ENCODE measurements at places on chromosomes 12 and 14.

DNA sequence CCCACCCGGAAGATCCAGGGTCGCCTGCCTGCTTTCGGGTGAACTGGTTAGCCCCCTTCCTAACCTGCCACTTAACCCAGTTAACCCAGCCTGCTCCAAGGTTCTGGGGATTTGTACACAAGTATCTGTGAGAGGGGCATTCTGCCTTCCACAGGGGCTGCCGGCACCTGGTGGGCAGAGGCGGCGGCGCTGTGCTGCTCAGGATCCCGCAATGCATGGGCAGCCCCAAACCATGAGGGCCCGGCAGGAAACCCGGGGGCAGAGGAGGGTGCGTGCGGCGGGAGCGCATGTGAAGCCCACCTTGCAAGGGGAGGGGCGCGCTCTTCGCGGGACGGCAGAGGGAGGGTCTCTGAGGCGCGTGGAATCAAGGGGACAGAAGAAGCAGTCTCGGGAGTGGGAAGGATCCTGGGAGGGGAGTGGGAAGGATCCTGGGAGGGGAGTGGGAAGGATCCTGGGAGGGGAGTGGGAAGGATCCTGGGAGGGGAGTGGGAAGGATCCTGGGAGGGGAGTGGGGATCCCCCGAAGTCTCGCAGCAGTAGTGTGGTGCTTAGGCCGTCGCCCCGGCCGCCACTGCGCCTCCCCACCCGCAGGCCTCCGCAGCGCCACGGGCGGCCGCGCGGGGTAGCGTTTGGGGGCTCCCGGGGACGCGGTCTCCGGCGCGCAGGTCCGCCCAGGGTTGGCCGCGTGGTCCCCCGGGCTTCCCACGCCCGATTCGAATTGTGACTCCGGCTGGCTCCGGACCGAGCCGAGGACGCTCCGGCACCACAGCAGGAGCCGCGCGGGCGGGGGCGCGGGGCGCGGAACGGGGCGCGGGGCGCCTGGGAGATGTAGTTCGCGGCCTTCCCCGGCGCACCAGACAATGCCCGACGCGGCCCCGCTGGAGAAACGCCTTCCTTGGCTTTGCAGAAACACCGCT, 4.9 kb upstream of the MTA1 start:
- peak; percentile 69 for DNase-seq

- no peak for DNase-seq
These were observed 19.3 kb downstream of the CKB start for GRCh38 chr14:103503296-103503695.

DNA sequence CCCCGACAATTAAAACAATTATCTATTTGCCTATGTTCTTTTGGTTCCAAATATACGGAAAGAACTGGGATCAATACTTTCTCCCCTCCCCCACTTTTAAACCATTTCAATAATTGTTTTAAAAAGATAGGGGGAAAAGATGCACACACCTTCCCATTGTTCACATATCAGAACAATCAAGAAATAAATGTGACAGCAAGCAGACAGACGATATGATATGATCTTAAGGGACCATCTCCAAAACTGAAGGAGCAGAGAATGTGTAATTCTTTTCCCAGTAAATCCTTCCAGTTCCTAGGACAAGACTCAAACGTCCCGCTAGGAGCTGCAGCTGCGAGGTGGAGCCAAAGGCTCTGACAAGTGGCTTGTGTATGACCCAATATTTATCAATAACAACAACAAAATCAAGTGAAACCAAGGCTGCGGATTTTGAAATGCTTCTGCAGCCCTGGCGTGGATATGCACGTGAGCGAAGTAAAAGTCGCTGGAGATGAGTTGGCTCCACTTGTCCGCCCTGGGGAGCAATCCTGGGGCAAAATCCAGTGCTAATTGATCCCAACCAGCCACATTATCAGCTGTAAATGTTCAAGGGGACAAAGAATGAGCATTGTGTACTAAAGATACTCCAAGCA, 8.2 kb upstream of the FOXG1 start:
- DNase-seq = no peak

DNA sequence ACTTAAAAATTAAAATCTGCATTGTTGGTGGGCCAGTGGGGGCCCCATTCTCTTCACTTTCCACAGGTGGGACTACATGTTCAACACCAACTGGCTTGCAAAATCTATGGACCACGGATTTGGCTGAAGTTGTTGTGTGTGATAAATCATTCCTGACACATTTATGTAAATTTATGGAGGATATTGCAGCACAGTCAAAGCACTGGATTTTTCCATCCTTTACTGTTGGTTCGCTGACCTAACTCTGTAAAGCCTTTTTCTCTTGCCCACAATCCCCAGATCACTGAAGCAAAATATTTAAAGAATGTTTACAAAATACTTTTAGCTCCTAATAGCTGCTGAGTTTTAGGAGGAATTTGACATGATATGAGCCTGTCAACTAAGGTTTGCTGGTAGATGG, 219.7 kb upstream of the PRICKLE1 start:
- DNase-seq = no peak

- DNase-seq = no peak
These were observed 95.5 kb downstream of the SLC38A6 start for GRCh38 chr14:61076556-61076955.

GRCh38 chr14:36424478-36425102, 95.4 kb downstream of the NKX2-1 start:
- DNase-seq = no peak

DNA sequence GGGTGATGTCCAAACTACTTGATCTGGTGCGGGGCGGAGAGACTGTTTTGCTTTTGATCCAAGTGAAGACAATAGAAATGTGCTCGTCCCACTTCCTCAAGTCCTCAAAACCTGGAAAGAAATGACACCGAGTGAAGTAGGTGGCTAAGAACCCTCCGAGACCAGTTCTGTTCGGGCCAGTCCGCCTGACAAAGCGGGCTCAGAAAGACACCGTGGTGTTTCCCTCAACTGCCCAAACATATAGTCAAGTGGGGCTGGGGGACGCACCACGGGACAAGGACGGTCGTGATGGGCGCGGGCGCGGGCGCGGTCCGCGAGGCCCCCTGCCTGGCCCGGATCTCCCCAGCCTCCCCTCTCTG, 1.6 kb downstream of the PHLDA1 start:
- DNase-seq = peak; percentile 13

GRCh38 chr14:59871166-59871495, 555 bp upstream of the RTN1 start:
- no peak for DNase-seq

GRCh38 chr12:62533755-62534107, 67.1 kb downstream of the MON2 start:
- no peak for DNase-seq

- no peak for DNase-seq
These were observed 38.8 kb upstream of the ATF7IP start for GRCh38 chr12:14326699-14327098.

GRCh38 chr14:74630881-74631690, 19.0 kb upstream of the LTBP2 start:
- DNase-seq = no peak

- DNase-seq = no peak
These were observed 321.1 kb upstream of the STXBP6 start for GRCh38 chr14:25371068-25371467.

DNA sequence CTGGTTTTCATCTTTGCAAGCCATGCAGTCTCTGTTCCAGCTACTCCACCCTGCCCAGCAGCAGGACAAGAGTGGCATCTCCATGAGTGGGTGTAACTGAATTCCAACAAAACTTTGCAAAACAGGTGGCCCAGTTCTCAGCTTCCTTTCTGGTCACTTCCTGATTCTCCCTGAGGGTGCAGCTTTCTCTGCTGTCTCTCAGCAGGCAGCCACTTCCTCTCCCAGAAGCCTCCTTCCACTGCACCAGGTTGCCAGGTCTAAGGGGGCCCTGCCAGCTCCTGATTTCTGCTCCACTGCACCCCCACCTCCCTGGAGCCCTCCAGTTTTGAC, 341.0 kb upstream of the FKBP4 start:
- DNase-seq = no peak

- DNase-seq = peak; percentile 6
These were observed 827.6 kb downstream of the NRXN3 start for GRCh38 chr14:78997811-78998210.

- no peak for DNase-seq
These were observed 204.4 kb downstream of the ALX1 start for GRCh38 chr12:85484387-85484786.

DNA sequence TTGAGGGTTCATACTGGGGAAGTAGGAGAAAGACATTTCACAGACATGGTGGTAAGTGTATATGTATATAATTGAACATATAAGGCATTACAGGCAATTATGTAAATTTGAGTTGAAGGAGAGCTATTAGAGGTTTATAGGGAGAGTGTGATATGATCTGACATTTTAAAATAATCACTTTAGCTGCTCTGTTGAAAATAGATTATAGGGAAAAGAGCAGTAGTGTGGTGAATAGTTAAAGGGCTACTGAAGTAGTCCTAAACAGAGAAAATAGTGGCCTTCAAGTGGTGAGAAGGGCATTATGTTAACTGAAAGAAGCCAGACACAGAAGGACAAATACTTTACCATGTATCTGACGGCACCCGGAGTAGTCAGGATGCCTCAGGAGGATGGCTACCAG, 234.2 kb downstream of the SLC41A2 start:
- no peak for DNase-seq

GRCh38 chr14:57875296-57875695, 9.4 kb upstream of the SLC35F4 start:
- no peak for DNase-seq

DNA sequence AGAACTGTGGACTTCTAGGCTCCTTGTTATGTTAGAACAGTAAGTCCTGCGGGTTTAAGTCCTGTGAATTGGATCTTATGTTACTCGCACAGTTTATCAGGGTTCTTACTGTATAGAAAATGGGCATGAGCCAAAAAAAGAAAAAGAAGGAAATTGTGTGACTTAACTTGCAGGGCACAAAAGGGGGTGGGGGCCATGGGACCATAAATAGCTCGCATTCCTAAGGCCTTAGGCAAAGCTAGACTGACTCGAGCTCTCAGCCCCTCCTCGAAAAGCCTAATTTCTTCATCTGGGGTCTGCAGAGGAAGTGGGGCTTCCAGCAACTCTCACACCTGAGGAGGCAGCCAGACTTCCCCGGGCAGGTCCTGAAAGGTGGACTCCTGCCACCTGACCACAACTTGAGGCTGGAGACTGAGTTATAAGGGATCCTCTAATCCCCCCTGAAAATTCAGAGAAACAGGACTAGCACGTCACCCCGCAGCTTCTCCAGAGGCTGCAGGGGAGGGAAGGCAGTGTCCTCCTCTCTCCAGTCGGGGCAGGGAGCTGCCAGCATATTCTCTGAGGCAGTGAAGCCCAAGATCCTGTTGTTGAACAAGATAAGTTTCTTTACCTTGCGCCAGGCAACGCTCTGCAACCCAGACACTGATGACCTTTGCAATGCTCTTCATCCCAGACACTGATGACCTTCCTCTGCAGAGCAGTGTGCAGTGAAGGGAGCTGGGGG, 280.5 kb downstream of the PCNX1 start:
- no peak for DNase-seq

GRCh38 chr12:12822886-12823285, 9.7 kb downstream of the DDX47 start:
- DNase-seq = no peak

GRCh38 chr12:10783252-10783651, 19.2 kb downstream of the TAS2R7 start:
- DNase-seq = no peak

GRCh38 chr14:89953602-89954001, 928 bp downstream of the EFCAB11 start:
- DNase-seq = no peak

- no peak for DNase-seq
These were observed 33.6 kb upstream of the METAP2 start for GRCh38 chr12:95440401-95440800.

DNA sequence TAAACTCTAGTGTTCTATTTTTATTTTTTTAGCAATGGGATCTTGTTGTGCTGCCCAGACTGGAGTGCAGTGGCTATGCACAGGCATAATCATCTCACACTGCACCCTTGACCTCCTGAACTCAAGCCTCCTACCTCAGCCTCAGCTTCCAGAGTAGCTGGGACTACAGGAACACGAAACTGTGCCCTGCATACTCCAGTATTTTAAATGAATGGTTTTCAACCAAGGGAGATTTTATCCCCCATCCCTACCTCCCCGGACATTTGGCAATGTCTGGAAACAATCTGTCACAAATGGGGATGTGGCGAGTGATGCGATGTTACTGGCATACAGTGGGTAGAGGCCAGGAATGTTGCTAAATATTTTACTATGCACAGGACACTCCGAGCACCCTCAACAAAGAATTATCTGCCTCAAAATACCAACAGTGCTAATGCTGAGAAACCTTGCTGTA, 2.1 kb downstream of the CBX5 start:
- DNase-seq = no peak

DNA sequence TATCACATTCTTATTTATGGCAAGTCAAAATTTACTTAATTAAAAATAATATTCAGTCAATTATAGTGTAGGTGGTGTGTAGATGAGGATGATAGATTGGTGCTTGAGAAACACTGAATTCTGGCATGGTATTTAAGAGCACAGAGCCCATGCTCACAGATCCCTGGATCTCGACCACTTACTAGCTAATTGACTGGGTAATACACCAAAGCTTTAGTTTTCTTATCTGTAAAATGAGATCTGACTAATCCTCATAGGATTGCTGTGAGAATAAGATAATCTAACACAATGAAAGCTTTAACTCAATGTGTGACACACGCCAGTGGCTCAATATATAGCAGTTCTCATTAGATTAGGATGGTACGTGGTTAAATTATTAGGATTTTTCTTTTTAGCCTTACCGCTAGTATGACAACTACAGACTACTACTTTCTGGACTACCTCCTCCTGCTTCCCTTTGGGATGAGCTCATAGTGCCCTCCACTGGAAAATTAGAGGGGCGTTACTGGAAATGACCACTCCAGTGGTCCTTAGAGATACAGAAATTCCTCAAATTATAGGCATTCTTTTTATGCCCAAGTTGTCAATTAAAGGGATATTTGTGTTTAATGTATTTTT, 482.8 kb upstream of the TBX3 start:
- DNase-seq = peak; percentile 10

DNA sequence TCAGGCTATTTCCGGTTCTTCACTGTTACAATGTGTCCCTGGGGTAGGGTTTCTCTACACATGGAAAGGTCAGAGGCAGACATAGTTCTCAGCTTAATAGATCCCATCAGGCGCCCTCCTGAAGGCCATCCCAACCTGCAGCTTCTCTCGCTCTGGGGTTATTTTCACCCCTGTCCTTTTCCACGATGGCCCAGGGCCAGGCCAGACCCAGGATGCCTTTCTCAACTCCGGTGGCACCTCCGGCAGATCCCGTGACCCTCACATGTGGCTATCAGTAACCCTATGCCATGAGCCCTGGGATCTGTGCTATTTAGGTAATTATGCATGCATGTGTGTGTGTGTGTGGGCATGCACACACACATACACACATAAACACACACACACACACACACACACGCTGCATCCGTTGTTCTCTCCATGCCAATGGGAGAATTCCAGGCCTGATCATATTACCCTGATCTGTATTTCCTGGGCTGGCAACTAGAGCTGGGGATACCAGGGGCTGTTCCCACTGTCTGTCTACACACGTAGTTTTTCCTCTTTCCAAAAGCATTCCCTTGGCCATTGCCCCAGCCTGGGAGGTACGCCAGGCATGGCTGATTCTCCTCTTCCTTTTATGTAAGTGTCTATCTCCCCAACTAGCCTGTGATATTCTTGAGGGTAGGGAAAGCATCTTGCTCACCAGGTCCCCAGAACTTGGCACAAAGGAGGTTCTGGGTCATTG, 51.2 kb upstream of the NOS1 start:
- DNase-seq = no peak

GRCh38 chr12:15584366-15585041, 204.7 kb downstream of the EPS8 start:
- DNase-seq = peak; percentile 82

Data from globus pallidus (tissue), 1 donor.